M059J (cell line): ENCODE measurements at places on chromosomes 1 and 21. TPM values are rescaled to one million over a fixed set of nuclear protein-coding genes. Genes with fewer than 3 reads are reported as not detected.

GRCh38 chr1:183685112-183685713 is 32.1 kb upstream of the APOBEC4 start:
- DNase-seq = peak; percentile 44

- DNase-seq = no peak
These were observed 64.0 kb upstream of the TARDBP start for GRCh38 chr1:10948463-10948775.

GRCh38 chr21:16406355-16406754 is 676.6 kb downstream of the USP25 start:
- no peak for DNase-seq

DNA sequence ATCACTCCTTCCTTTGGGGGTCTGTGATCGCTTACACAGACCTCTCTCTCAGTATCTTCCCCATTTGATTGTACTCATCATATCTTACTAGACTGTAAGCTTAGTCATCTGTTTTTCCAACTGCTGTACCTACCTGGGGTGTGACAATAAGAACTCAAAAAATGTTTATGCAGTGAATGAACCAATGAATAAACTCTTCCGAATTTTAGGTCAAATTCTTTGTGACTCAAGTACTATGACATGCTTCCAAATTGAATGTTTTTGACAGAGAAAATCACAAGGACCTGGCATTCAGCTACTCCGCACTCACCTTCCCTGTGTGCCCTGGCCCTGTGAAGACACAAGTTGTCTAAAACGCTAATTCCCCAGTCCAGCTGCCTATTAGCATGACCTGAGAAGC is 42.1 kb downstream of the TMCO4 start:
- DNase-seq = peak; percentile 74

DNA sequence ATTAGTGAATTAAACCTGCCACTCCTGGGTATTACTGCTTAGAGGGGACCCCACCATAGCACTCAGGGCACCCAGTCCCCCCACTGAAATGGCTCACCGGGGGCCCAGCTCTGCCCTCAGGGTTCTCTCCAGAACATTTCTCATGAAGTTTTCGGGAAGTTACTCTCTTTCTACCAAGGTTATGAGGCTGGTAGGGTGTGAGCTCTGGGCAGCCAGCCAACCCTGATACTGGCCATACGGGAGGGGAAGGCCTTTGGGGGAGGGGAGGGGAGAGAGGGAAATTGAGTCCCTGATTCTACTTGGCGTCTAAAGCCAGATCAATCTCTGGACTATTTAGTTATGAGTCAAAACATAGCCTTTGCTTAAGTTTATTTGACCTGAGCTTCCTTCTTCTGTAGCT is 12.9 kb upstream of the PDE9A start:
- no peak for DNase-seq

- DNase-seq = no peak
These were observed 894 bp upstream of the TSEN15 start for GRCh38 chr1:184050636-184051035.

GRCh38 chr1:157176016-157176415 is 37.8 kb upstream of the ETV3 start:
- no peak for DNase-seq

DNA sequence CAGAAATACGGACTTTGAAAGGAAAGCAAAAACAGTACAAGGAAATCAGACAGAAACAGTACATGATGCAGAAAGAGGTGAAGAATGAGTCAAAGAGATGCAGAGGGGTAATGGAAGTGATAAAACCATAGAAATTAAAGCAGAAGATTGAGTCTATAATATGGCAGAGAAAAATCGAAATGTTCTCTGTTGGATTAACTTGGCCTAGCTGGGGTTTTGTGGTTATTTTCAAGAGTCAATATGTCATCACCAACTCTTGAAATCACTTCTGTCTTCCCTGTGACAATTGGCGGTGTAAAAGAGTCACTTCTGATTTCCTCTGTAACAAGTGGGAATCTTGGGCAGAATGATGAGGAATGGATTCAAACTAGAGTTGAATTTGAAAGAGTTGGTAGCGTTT is 7.4 kb downstream of the YTHDF2 start:
- no peak for DNase-seq

- DNase-seq = no peak
These were observed at the start of gene SPOCD1 for GRCh38 chr1:31815752-31816500. SPOCD1 (minus strand) TSS chr1:31816022; CDS start chr1:31815333, 689 bp downstream.

DNA sequence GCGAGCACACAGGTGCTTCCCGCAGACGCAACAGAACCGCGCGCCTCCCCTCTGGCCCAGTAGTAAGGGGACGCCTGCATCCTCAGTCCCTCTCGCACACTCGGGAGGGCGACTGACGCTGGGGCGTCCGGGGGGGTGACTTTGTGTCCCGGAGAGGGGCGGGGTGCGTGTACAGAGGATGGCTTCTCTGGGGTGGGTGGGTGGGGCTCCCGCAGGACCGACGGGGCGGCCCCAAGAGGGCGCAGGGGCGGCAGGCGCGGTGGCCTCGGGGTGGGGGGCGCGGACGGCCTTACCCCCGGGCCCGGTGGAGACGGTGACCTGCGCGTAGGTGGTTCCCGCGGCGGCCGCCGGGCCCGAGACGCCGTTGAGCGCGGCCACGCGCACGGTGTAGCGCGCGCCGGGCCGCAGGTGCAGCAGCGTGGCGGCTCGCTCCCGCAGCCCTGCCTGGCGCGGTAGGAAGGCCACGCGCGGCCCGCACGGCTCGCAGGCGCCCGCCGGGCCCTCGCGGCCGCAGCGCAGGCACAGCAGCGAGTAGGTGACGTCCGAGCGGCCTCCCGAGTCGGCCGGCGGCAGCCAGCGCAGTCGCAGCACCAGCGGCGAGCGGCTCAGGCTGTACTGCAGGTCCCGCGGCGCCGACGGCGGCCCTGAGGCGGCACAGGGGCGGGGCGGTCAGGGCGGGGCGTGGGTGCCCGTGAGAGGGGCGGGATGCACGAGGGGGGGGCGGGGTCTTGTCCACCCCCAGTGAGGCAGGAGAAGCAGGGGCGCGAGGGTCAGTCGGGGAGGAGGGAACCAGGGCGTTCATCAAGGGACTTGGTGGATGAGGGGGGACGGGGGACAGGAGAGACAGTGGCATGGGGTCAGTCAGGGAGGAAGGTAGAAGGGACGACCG is 12.1 kb downstream of the EPHA10 start:
- no peak for DNase-seq

DNA sequence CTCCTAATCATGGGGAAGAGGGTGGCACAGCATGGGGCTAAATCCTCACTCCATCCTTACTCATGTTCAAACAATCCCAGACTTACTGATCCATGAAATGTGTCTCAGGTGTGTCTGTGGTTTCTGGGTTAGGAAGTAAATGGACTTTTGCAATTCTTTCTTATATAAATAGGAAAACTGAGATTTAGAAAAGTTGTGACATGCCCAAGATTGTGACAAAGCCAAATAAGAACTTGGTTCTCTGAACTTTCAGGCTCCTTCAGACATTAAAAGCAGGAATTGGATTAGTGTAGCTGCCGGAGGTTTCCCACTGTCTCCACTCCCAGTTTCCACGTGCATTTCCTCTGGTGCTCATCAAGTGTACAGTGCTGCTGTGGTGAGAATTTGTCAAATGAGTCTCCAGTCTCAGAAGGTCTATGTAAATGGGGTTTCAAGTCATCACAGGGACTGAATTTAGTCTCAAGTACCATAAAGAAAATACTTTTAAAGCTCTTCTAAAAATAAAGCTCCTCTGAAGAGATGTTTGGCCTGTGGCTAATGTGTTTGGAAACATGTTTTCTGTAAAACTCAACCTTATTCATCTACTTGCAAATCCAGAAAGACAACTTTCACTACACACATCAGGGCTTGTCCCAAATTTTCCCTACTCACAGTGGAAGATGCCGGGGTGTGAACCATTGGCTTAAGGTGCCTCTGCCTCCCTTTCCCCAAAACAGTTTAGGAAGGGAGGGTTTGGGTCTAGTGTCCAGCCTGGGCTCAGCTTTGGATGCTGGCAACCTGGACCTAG is 115.2 kb downstream of the NGF start:
- peak; percentile 81 for DNase-seq

DNA sequence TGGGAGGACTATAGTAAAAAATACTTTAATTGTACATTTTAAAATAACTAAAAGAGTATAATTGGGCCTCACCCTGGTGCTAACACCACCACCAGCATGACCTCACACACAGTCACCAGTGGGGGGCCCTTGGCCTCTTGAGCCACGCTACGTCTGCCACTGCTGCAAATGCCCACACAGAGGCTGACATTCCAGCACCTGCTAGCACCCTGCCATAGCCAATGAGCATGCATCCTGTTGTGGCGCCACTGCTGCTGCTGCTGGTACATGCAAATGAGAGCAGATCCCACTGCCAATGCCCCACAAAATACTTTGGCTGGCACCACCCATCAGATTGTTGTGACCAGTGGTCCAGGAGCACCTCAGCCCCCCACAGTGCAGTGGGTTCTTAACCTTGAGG is 31.5 kb upstream of the TNR start:
- DNase-seq = no peak

- no peak for DNase-seq
These were observed 253.2 kb upstream of the RRP15 start for GRCh38 chr1:218031901-218032300.

- DNase-seq = no peak
These were observed 34.3 kb downstream of the SSBP3 start for GRCh38 chr1:54371942-54372275.

DNA sequence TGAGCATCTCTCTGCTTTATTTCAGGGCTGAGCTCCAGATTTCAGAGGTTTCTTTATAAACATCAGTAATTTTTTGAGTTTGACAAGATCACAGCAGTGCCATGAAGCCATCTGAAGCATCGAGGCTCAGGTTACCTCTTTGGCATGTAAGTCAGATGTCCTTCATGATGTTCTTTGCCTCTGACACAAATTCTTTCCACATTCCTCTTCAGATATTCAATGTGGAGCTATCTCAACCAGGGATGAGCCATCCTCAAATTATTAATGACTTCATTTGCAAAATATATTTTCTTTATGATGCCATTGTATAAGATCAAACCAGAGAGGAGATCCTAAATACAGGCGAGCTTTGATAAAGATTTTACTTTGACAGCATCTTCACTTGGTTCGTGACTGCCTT is 256.7 kb downstream of the COL11A1 start:
- no peak for DNase-seq

GRCh38 chr21:36079010-36079649 is 9.3 kb downstream of the CBR1 start:
- DNase-seq = no peak

- DNase-seq = no peak
These were observed 12.4 kb upstream of the TBX15 start for GRCh38 chr1:119000371-119001180.

DNA sequence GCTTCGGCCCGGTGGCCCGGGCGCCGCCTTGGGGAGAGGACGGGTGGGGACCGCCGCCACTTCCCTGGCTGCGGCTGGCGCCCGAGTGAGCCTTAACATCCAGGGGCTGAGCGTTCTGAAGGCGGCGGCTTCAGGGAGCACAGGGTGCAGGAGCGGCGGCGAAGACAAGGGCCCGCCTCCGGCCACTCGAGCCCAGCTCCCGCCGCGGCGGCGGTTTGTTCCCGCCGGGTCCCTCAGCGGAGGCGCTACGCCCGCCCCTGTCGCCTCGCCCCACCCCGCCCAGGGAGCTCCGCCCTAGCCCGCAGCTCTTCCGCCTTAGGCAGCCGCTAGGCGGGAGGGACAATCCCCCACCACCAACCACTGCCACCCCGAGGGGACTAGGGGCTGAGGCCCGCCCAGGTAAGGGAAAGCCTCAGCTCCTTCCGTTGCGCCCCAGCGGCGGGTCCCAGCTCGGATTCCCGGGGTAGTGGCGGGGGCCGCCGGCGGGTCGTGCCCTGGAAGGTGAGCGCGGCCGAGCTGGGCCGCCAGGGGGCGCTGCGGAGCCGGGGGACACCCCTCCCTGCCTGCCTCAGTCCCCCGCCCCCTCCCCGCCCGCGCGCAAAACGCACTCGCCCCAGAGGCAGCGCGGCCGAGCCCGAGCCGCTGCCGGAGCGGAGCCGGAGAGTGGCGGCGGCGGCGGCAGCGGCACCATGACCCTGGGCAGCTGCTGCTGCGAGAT is at the start of gene FOXD2:
Gene FOXD2 (plus strand): TSS at position 598 of the 718 bp plus-strand sequence. CDS start 92 bp downstream, at position 690.
- peak; percentile 85 for DNase-seq

- DNase-seq = no peak
These were observed 66.5 kb upstream of the LYST start for GRCh38 chr1:235933017-235933765.

- no peak for DNase-seq
These were observed 41.4 kb upstream of the KIF1B start for GRCh38 chr1:10168912-10169514.

SERTAD4 gene
- total RNA-seq = 1.8 and 4.2 TPM in 2 replicates

OR2T2 gene
- not detected in 2 replicates for total RNA-seq

GBP7 gene
- not detected in 2 replicates for total RNA-seq

DHCR24 gene
- total RNA-seq = 184 and 227 TPM in 2 replicates

OR2T35 gene
- not detected in 2 replicates for total RNA-seq

SPSB1 gene
- total RNA-seq = 9.2 and 14.3 TPM in 2 replicates

FAM177B gene
- total RNA-seq = not detected in 2 replicates

NBPF6 gene
- total RNA-seq = not detected in 2 replicates

MPL gene
- total RNA-seq = not detected in 2 replicates

TMEM200B gene
- total RNA-seq = 3.5 and 4.6 TPM in 2 replicates

SPATA1 gene
- 0.30 TPM in 1 of 2 replicates, not detected in the other for total RNA-seq

C1orf94 gene
- total RNA-seq = 3.7 and 4.0 TPM in 2 replicates

KTI12 gene
- total RNA-seq = 16.0 and 25.4 TPM in 2 replicates

TTC24 gene
- total RNA-seq = not detected in 2 replicates
